ENCODE measurements at places on chromosomes 3 and 15. TPM values are rescaled to one million over a fixed set of nuclear protein-coding genes. Genes with fewer than 3 reads are reported as not detected.

DNA sequence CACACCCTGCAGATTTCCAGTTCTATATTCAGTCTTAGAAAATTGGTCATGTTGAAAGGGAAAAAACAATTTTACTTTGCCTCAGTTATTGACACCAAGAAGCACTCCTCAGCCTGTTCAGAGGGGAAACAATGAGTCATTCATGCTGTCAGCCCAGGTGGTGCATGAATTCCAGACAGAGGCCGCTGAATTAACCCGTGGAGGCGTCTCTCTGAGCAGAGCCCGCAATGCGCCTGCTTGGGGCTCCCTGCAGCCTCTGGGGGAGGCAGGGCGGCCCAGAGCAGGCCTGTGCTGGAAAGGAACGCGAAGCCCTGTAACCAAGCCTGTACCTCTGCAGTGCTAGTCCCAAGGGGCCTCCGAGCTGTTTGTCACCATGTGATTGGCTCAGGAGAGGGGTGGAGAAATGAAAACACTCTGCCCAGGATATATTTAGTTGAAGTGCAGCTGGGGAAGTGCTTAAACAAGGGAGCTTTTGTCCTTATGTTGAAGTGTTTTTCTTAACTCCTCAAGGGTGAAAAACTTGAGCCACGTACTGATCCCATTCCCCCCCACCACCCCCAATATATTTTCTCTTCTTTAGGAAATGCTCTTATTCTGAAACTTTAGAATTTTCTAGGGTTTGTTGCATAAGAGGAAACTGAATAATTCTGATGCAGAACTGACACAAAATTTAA lies 68.3 kb upstream of the CHD2 start:
- H3K27ac ChIP-seq = peak overlapping the region; percentile 93
- H3K27me3 ChIP-seq = no peaks in the 10 kb centered on the region
- peaks cover 27% of the 10 kb centered on the region for H3K4me1 ChIP-seq
- DNase-seq = peak; percentile 97
- peak overlapping the region; percentile 32 for H3K4me3 ChIP-seq
- H3K36me3 ChIP-seq = no peaks in the 10 kb centered on the region

GRCh38 chr3:181457756-181458155 lies 254.0 kb upstream of the SOX2 start:
- no peaks in the 10 kb centered on the region for H3K27me3 ChIP-seq
- no peak overlapping the region for H3K27ac ChIP-seq
- no peak overlapping the region for H3K4me3 ChIP-seq
- no peaks in the 10 kb centered on the region for H3K36me3 ChIP-seq
- no peaks in the 10 kb centered on the region for H3K4me1 ChIP-seq
- no peak for DNase-seq

DNA sequence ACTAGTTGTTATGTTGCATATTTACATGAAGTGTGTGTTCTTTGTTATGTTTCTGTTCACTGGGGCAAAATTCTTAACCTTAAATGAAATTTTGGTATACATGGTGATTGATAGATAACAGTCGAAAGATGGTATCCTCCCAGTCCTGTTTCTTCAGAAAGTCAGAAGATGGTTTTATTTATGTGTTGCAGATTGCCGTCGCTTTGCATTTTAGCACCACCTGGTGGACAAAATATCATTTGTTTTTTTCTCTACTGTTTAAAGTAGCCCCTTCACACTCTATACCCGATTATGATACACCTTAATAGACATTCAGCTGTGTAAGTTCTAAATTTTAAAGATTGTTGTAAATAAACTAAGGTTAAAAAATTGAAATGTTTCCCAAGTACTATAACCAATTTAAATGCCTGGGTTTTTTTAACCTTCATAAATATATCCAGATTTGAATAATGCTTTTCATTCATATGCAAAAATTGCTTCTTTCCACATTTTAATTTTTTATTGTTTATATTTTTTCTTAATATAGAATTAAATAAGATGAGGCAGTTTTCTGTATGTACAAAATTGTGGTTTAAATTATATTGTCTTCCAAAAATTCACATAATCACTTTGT lies 152.2 kb downstream of the ALCAM start:
- DNase-seq = peak; percentile 83
- H3K27me3 ChIP-seq = no peaks in the 10 kb centered on the region
- H3K4me1 ChIP-seq = no peaks in the 10 kb centered on the region

The ITIH3 gene
- 1.1 TPM for total RNA-seq

The IL17RC gene
- total RNA-seq = 284 TPM

DNA sequence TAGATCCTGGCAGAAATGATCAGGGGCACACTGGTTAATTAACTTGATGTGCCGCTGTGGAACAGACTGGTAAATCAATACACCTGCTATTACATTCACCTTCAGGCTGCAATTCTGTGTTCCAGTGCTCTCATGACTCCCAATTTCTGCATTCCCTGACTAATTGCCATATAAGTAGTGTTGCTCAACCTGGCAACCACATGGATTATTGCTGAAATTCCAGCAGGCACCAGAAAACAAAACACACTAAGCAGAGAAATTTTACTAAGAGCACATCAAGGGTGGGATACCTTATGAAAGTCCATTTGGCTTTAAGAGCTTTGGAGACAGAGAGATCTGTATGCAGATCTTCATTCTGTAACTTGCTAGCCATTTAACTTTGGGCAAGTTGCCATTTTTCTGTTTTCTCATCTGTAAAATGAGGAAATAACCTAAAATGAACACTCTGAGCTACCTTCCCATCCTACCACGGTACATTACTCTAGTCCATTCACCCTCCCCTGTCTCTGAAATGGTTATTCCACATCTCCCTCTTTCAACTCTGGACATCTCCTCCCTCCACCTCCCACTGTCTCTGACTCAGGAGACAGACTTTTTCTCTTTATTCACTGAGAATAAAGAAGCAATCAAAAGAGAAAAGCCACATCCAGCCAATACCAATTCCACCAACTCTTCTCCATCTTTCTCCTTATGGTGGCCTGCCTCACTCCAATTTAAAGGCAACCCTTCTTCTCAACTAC lies 54.6 kb downstream of the STAC start:
- H3K27ac ChIP-seq = no peak overlapping the region
- H3K36me3 ChIP-seq = no peaks in the 10 kb centered on the region
- H3K27me3 ChIP-seq = no peaks in the 10 kb centered on the region
- no peak for DNase-seq

DNA sequence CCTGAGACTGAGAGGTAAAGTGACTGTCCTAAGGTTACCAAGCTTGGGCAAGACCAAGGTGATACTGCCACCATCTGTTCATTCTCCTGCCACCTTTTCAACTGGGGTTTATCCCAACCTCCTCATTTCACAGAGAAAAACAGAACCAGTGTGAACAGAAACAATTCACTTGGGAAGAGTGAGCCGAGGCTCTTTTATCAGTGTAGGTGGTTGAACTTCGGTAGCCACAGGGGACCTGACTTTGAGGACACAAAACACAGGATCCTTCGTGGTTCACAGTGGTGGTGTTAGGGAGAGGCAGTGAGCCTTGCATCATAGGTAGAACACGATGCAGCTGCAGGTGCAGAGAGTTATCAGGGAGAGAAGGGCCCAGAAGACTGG lies 72.8 kb upstream of the ICE2 start:
- no peaks in the 10 kb centered on the region for H3K4me1 ChIP-seq
- DNase-seq = no peak
- H3K27ac ChIP-seq = no peak overlapping the region
- H3K4me3 ChIP-seq = no peak overlapping the region

DNA sequence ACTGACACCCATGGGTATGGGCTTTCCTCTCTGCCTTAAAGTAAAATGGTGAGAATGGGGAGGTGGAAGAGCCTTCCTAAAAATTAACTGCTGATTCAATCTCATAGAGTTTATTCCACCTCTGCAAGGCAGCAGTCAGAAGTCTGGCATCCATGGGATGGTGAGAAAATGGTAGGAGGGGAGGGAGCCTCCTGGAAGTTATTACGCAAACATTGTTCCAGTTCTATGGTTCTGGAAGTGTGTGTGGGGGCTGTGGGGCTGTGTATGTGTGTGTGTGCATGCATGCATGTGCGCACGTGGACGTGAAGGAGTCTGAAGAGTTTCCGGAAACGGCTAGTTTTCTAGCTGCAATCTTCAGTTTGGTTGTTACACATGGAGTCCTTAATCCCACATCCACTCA lies 177.6 kb downstream of the KCNAB1 start:
- DNase-seq = no peak
- H3K4me1 ChIP-seq = peaks cover 4% of the 10 kb centered on the region
- H3K27ac ChIP-seq = no peak overlapping the region
- H3K27me3 ChIP-seq = no peaks in the 10 kb centered on the region
- H3K36me3 ChIP-seq = no peaks in the 10 kb centered on the region

DNA sequence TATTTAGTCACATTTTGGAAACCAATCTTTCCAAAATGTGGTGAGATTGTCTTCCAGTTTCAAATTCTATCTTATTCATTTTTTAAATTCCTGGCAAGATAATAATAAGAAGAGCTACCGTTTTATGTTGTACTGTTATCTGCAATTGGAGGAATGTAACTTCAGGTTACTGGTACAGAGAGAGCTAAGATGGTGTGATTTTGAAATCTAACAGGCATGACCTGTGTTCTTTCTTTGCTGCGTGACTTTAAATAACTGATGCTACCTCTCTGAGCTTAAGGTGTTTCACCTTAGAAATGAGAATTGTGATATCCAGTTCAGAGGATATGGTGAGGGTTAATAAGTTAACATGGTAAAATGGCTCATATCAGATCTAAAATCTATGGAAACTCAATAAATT lies 21.7 kb downstream of the CADM2 start:
- H3K36me3 ChIP-seq = no peaks in the 10 kb centered on the region
- DNase-seq = no peak
- no peaks in the 10 kb centered on the region for H3K4me1 ChIP-seq

- H3K4me1 ChIP-seq = no peaks in the 10 kb centered on the region
- no peak overlapping the region for H3K4me3 ChIP-seq
- no peaks in the 10 kb centered on the region for H3K36me3 ChIP-seq
- no peak overlapping the region for H3K27ac ChIP-seq
These were observed 550.2 kb downstream of the PYDC2 start for GRCh38 chr3:192011137-192011536.

DNA sequence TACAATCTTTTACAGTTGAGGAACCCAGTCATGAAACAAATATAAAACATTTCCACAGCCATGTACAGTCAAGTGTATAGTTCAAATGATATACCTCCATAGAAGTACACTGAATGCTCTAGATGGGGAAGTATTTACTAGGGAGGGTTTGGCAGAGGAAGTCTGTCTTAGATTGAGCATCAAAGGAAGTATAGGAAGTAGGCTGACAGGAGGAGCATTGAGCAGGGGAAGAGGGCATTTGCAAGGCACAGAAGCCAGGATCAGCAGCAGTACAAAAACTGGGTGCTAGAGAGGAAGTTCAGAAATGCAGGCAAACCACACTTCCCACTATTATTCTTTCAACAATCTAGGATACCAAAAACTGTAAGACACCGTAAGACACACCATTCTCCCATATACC lies 122.6 kb downstream of the ANO10 start:
- no peak for DNase-seq
- H3K27me3 ChIP-seq = no peaks in the 10 kb centered on the region
- no peak overlapping the region for H3K27ac ChIP-seq
- H3K4me1 ChIP-seq = peaks cover 11% of the 10 kb centered on the region
- H3K36me3 ChIP-seq = no peaks in the 10 kb centered on the region

The ERICH6 gene
- 0.37 TPM for total RNA-seq

DNA sequence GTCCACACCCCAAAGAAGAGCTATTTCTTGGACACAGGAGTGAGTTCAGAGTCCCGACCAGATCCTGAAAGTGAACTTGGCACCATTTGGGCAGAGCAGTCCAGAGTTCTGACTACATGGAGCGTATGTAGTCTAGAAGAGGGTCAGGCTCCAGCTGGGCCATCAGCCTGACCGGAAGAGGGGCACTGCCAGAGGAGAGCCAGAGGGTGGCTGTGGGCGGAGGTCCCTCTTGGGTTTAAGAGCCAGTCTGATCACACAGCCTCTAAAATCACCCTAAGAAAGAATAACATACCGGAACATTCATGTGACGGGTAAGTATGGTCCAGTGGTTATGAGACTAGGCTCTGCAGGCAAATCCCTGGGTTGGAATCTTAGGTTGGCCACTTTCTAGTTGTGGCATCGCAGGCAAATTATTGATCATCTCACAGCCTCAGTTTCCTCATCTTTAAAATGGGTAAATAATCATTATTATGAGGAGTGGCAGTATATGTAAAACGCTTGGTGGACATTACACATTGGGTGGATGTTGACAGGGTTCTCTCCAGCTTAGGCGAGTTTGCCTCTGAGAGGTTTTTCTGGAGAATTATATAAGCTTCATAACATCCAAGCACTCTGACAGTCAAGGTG lies 2.1 kb upstream of the RAP2B start:
- H3K27me3 ChIP-seq = no peaks in the 10 kb centered on the region
- peak overlapping the region; percentile 94 for H3K27ac ChIP-seq
- no peaks in the 10 kb centered on the region for H3K36me3 ChIP-seq

DNA sequence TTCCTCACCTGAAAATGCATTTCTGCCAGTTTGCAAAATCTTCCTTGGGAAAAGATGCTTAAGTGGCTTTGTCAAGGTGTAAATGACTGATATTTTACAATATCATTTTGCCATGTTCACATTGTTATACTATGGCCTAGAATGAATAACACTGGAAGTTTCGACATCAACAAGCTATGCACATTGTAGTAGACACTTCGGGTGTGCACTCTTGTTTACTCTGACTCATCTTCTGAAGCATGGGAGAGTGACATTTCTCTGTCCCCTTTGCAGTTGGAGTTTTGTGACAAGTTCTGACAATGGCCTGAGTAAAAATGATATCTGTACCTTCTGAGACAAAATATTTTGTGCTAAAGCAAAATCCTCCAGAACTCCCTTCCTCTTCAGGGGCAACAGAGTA lies 567.0 kb upstream of the RGMA start:
- no peak overlapping the region for H3K4me3 ChIP-seq
- no peaks in the 10 kb centered on the region for H3K36me3 ChIP-seq
- no peak for DNase-seq
- H3K4me1 ChIP-seq = no peaks in the 10 kb centered on the region

The GOLGA6D gene
- total RNA-seq = 0.18 TPM

The NMNAT3 gene
- total RNA-seq = 7.2 TPM

The TTC21A gene
- 0.89 TPM for total RNA-seq

The RFT1 gene
- 7.6 TPM for total RNA-seq

- no peak overlapping the region for H3K4me3 ChIP-seq
- DNase-seq = peak; percentile 69
- peaks cover 96% of the 10 kb centered on the region for H3K36me3 ChIP-seq
- H3K27me3 ChIP-seq = no peaks in the 10 kb centered on the region
- H3K27ac ChIP-seq = peak overlapping the region; percentile 24
- H3K4me1 ChIP-seq = peaks cover 21% of the 10 kb centered on the region
These were observed 38.7 kb downstream of the ANP32A start for GRCh38 chr15:68781766-68782588.

The GOLGA8S gene
- total RNA-seq = not detected

The C3orf22 gene
- total RNA-seq = not detected

- peak overlapping the region; percentile 1 for H3K27ac ChIP-seq
- no peak for DNase-seq
- peaks cover 6% of the 10 kb centered on the region for H3K4me1 ChIP-seq
- H3K4me3 ChIP-seq = no peak overlapping the region
These were observed 70.0 kb upstream of the ABHD2 start for GRCh38 chr15:89018207-89018606.

DNA sequence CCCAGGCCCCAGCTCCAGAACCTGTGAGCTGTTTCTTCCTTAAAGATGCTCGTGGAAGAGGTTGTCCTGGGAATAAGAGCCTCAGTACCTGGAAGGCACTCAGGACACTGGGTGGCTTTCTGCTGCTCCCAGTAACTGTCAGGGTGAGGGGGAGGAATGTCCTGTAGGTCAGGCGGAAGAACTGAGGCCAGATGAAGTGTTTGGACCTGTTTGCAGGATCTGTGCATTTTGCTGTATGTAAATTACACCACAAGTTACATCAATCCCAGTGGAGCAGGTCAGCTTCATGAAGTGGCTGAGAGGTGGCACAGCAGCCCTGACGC lies 27.1 kb downstream of the HDAC11 start:
- no peaks in the 10 kb centered on the region for H3K27me3 ChIP-seq
- H3K27ac ChIP-seq = no peak overlapping the region
- peaks cover 10% of the 10 kb centered on the region for H3K4me1 ChIP-seq
- H3K36me3 ChIP-seq = no peaks in the 10 kb centered on the region

All from stomach (tissue), 19 donors.